ENCODE measurements at places on chromosomes 7 and 10.

GRCh38 chr10:114970515-114970914, 32.5 kb downstream of the TRUB1 start:
- no peak for DNase-seq

DNA sequence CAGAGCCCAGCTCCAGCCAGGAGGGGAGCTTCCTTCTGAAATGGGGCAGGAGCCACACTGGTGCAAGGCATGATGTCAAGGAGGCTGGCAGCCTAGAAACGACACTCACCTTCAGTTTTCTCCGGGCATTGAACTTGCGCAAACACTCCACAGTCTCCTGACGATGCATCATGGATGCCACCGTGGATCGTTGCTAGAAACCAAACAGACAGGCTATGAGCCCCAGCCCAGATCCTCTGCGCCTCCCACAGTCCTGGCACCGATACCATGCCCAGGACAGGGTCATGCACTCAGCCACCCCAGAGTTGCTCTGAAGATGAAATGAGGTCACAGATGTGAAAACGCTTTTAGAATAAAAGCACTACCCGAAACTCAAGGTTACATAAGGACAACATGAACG, 31.0 kb upstream of the NDST2 start:
- no peak for DNase-seq

- DNase-seq: no peak
These were observed 511.1 kb upstream of the C7orf33 start for GRCh38 chr7:148079206-148080080.

DNA sequence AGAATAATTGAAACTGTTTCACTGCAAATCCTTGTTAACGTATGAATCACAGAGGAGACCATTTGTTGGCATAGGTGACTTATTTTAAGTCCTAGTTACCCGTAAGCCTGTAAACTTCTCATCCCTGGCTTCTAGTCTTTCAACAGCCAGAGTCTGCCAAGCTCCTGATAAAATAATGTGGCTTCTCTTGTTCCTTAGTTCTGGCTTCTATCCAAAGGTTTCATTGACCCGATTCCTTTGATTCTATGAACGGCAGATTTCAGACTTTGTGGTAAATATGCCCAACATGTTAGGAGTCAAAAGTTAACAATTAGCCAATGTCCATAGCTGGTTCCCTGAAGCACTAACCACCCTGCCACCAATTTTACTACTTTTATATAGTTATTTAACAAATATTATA, 23.3 kb downstream of the DNAH11 start:
- DNase-seq: no peak

- DNase-seq: no peak
These were observed 120.1 kb downstream of the ARHGAP12 start for GRCh38 chr10:31808258-31809218.
